Stimulated activated CD8-positive, alpha-beta memory T cell treated with anti-CD3 and anti-CD28 coated beads, Interleukin-2, amount 100 ng/mL, for 1 hour (primary cell): ENCODE measurements at places on chromosomes 2 and 18.

GRCh38 chr18:53458268-53458667 is 766.2 kb downstream of the MBD2 start:
- no peak for DNase-seq

- DNase-seq: no peak
These were observed 1.4 kb downstream of the CYRIA start for GRCh38 chr2:16664052-16664731.

DNA sequence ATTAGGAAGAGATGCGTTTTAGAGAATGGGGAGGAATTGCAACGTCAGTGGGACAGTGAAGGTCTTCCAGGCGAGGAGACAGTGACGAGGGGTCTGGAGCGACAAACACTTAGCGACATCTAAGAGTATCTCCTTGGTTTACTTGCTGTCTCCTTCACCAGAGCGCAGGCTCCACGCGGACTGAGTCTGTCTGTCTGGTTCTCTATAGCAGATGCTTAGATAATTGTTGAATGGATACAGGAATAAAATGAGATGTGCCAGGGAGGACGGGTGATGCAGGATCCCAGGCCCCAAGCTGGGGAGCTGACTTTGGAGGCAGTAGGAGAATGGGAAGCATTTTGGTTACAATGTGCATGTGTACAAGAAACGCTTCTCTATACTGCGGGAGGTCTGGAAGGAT is 56.9 kb upstream of the SMAD7 start:
- DNase-seq: no peak

- no peak for DNase-seq
These were observed 46.4 kb upstream of the CYP1B1 start for GRCh38 chr2:38122344-38122743.

DNA sequence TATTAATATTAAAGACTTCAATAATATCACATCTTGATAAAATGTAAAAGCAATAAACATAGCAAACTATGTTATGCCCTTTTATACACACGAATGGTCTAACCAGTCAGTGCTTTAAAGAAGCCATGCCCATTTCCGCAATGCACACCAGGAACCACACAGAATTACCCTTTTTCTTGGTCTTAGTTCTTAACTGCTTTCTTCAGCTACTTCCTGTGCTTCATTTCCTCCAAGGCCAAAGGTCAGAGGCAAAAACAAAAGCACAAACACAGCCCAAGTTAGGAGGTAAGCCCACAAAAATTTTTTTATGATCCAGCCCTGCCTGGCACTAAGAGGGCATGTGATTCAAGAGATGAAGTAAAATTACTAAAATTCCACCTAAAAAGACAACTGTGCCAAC is 267.2 kb downstream of the FBXO15 start:
- DNase-seq: no peak

DNA sequence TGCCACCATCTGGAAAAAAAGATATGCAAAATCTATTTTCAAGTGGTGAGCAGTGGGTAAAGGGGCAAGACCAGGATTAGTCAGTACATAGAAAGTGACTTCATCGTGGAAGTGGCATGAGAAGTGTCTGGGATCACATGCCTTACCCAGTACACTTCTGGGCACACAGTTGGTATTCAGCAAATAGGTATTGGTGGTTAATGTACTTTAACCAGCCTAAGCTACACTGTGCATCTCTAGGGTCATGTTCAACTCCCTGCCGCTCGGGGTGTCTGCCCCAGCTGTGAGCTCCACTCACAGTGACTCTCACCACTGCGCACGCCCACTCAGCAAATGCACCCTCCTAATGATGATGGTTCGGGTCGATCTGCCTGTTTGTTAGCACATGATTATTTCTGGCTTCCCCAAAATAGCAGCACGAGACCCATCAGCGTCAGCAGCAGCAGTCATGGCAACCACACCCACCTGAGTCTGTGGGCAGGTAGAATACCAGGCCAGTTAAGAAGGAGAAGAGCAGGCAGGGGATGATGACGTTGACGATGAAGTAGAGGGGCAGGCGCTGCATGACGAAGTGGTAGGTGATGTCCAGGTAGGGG is 11.1 kb downstream of the CHRNA1 start:
- no peak for DNase-seq

DNA sequence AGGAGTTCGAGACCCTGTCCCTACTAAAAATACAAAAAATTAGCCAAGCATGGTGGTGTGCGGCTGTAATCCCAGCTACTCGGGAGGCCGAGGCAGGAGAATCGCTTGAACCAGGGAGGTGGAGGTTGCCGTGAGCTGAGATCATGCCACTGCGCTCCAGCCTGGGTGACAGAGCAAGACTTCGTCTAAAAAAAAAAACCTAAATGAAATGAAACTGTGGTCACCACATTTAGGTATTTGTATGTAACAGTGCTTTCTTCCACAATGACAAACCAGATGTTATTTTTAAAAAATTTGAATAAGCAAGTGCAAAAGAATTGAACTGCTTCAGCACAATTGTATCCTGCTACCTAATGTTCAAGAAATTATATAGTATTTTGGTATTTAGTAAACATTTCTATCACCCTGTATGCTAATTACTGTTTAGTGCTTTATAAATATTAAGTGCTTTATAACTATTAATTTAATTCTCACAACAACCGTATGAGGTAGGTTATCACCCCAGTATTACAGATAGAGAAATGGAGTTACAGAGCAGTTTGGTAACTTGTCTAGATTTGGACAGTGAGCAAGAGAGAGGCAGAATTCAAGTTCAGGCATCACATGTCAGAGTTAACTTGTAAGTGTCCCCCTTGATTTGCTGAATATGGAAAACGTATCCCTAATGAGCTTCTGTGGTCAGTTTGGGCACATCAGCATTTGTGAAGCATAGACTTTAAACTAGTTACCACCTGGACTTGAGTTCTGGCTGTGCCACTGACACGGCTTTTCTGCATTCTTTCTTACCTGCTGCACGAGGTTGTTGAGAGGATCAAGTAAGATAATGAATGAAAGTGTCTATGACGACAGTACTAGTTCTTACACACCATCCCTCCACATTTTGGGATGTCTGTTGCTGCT is 14.4 kb downstream of the PHLPP1 start:
- DNase-seq: no peak

GRCh38 chr2:176098366-176099158 is 1.0 kb upstream of the HOXD12 start:
- DNase-seq: no peak

GRCh38 chr2:17538844-17539554 is 1.5 kb upstream of the VSNL1 start:
- no peak for DNase-seq

DNA sequence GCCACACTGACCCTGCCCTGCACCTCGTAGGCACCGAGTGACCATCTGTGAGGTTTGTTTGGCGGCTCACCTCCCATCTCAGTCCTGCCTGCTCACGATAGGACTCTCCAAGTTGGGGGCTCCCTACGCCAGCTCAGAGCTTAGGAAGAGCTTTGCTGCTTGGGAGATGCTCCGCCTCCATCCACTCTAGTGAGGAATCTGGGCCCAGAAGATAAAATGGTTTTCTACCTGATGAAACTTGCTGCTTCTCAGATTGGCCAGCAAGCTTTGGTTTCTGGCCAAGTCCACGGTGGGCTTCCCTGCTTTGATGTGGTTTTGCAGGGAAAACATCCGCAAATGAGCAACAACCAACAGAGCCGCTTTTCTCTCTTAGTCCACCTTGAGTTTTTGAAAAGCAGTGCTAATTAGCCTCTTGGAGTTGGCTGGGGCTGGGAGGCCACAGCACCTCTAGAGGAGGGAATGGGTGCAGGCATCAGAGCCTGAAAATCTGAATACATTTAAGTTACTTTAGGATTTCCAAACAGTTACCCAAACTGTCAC is 42.2 kb downstream of the THNSL2 start:
- DNase-seq: no peak

GRCh38 chr2:132645176-132645575 is 24.8 kb downstream of the LYPD1 start:
- no peak for DNase-seq

DNA sequence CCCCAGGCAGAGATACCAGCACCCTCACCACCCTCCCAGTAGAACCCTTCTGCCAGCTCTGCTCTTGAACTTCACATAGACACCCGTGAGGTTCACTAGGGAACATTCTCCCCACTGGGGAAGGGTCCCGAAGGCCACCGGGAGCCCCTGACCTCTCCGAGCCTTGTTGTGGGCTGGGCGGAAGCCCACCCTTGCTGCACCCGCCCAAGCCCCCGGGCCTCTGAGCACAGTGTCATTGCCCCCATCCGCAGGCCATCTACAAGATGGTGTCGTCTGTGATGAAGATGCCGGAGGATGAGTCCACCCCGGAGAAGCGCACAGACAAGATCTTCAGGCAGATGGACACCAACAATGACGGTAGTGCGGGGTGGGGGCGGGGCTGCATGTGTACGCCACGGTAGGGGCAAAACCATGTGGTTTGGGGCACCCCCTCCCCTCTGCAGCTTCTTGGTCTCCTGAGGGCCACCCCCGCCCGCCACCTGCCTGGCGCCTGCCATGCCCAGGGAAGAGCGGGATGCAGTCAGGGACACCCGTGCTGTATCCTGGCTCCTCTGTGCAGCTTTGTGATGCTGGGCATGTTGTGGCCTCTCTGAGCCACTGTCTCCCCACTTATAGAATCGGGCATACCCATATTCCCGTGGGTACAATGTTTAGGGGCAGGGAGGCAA is 25.3 kb downstream of the ODC1 start:
- no peak for DNase-seq

DNA sequence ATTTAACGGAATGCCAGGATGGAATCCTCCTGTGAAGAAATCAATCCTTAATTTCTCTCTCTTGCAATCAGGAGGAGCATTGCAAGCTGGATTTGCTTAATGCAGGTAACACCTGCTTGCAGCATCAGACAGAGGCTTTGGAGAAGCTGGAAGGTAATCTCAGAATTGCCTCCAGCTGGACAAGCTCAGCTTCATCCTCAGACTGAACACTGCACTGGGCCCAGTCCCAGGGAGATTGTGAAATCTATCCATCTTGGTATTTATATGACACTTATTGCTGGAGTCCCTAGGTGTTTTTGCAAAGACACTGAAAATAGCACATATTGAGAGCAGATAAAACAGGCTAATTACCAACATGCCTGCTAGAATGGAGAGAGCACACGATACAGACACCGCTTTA is 179.4 kb upstream of the SESTD1 start:
- DNase-seq: no peak

DNA sequence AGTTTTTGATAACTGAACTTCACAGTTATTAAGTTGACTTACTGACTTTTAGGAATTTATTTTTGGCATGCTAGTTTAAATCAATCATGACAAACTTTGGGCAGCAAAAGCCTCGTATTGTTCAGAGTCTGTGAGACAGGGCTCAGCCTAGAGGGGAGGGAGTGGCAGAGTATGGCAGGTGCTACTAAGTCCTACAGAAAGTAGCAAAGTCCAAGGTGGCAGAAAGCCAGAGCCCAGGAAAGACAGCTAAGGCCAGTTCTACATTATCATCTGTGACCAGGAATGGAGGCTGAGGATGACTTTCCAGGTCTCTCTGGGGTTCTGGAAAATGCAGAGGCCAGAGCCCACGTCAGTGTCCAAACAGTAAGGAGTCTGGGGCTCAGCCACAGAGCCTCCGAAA is 34.2 kb downstream of the CHST10 start:
- no peak for DNase-seq

DNA sequence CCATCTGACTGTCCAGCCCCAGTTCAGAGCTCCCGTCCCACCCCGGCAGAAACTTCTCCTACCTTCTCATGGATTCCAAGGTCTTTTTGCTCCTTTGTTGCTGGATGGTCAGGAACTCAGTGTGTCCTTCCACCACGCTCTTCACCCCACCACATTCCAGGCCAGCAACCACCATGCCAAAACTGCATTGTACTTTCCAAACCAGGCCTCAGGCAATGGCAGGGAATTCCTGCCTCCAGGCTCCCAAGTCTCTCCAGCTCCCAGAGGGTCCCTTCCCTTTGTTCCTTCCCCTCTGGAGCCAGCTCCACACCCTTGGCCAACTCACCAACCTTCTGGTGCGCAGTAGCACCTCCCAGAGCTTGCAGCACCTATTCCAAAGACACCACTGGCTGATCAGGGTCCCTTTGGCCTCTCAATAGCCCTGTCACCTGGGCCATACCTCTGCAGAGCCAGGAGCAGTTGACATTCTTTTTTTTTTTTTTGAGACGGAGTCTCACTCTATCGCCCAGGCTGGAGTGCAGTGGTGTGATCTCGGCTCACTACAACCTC is 8.1 kb downstream of the CHMP1B start:
- no peak for DNase-seq

GRCh38 chr2:189624648-189625355 is 36.5 kb upstream of the ASNSD1 start:
- no peak for DNase-seq
